ENCODE measurements at places on chromosomes 12 and 14.

DNA sequence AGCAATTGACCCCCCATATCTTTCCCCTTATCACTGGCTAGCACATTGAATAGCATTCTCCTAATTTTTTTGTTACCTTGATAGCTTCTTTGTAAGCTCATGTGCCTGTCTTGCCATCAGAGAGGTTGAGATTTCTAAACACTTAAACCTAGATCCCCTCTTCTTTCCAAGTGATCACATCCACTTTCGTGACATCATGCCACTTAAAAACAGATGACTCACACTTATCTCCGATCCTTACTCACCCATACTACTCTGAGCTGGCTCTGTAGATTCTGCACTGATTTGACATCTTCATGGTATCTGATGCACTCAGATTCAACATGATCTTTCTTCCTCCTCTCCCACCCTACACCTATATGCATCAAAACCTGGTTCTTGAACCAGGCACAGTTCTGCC lies 10.5 kb downstream of the GPR137C start:
- DNase-seq, result no peak

- DNase-seq, result no peak
These were observed 483.8 kb downstream of the NOVA1 start for GRCh38 chr14:26113911-26114640.

DNA sequence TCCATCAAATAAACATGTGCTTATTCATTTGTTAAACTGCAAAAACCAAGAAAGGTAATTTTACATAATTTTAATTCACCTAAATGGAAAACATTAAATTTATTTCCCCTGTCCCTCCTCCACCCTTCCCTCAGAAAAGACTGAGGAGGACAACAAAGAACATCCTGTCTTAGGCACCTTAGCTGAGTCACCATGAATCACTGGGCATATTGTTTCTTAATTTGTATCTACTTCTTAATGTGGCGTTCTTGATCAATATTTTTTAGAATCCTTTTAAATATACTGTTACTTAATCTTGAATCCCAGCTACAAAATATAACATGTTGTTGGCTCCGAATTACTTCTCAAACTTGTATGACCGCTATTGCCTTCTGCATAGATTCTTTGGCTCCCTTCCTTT lies 23.5 kb downstream of the SIX6 start:
- DNase-seq, result no peak

DNA sequence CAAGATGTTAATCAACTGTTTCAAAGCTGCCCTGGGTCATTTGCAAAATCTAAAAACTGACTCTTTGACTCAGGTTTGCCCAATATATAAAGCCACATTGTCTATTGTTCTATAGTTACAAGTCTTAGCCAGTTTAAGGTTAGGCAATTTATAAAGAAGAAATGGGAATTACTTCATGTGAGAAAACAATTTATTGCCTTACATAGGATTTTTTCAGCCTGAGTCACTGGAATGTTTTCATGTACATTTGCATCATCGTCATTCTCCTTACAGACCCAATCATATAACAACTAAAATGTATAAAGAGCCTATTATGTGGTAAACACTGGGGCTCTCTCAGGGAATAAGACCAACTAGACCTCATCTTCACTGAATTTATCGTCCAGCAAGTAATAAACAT lies 100.3 kb upstream of the PLEKHG7 start:
- DNase-seq, result no peak

- DNase-seq, result no peak
These were observed 7.4 kb downstream of the CDKN1B start for GRCh38 chr12:12724421-12725085.

DNA sequence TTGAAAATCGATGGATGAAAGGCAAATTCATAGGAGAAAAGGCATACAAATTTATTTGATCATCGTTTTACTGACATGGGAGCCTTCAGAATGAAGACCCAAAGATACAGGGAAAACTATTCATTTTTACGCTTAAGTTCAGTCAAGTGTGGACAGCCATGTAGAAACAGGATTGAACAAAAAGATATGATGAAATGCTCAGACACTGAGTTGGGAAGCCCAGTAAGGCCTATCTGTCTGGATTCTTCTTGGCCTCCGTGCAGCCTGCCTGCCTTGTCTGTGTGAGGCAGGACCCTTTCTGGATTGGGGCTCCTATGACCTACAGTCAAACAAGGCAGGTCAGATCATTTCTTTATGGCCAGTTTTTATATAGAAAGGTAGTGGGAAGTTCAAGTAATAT lies 203.8 kb upstream of the MYL2 start:
- no peak for DNase-seq

DNA sequence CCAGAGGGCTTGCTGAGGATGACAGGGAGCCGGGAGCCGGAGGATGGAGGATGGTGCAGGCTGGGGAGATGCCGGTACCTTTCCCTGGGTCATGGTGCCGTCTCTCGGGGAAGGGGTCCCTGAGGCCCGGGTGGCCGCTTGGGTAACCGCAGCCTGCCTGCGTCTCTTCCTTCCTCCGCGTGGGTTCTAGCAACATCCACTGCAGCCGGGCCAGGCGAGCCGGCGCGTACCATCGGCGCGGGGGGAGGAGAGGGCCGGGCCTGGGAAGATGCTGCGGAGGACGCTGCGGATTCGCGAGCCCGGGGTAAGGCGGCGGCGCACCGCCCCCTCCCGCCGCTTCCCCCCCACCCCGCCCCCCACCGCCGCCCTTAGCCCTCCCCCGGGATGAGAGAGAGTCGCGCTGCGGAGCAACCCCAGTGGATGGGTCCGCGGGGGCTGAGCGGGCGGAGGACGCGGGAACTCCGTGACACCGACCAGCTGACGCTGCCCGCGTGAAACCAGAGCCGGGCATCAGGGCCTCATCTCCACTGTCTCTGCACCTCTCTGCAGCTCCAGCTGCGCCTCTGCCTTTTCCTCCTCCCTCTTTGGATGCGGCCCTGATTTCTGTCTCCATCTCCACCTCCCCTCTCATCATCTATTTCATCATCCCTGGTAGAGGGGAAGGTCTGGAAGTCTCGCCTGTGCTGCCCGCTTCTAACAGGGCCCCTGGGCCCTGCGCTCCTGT lies at the start of gene FAIM2:
FAIM2 (minus strand) TSS at position 201 of the 724 bp plus-strand sequence; CDS start at position 93, 108 bp downstream.
- DNase-seq, result no peak

Measured in NCI-H774 (cell line).